ENCODE measurements at places on chromosomes 1 and 21.

GRCh38 chr1:8462371-8462892 lies 144.5 kb downstream of the SLC45A1 start:
- DNase-seq, result no peak

- DNase-seq, result no peak
Observed at GRCh38 chr1:203891950-203892349, 30.6 kb downstream of the SNRPE start.

DNA sequence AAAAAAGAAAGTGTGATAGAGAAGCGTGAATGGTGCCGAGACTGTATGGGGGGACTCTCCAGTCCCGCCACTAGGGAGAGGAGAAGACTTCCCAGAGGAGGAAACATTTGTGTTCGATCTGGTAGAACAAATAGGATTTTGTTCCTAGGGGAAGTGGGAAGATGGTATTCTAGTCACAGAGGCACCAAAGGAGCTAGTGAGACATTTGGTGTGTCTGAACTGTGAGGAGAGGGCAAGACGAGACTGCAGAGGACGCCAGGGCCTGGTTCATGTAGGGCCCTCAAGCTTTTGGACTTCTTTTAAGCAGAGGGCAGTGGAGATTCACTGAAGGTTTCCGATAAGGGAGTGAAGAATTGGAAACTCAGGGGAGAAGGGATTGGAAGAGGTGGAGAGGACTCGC lies 2.9 kb downstream of the BTBD19 start:
- no peak for DNase-seq

- no peak for DNase-seq
Observed at GRCh38 chr1:101945884-101946283, 50.8 kb downstream of the OLFM3 start.

Data from GM12864 (cell line).